ENCODE measurements at places on chromosomes 3 and 15.
A peak's percentile ranks its signal among the peaks of the same experiment; 100 is the strongest.

GRCh38 chr3:59411186-59411585 is 361.4 kb upstream of the CFAP20DC start:
- no peak for DNase-seq

GRCh38 chr3:186940967-186941366 is 10.6 kb downstream of the ST6GAL1 start:
- DNase-seq, result no peak

DNA sequence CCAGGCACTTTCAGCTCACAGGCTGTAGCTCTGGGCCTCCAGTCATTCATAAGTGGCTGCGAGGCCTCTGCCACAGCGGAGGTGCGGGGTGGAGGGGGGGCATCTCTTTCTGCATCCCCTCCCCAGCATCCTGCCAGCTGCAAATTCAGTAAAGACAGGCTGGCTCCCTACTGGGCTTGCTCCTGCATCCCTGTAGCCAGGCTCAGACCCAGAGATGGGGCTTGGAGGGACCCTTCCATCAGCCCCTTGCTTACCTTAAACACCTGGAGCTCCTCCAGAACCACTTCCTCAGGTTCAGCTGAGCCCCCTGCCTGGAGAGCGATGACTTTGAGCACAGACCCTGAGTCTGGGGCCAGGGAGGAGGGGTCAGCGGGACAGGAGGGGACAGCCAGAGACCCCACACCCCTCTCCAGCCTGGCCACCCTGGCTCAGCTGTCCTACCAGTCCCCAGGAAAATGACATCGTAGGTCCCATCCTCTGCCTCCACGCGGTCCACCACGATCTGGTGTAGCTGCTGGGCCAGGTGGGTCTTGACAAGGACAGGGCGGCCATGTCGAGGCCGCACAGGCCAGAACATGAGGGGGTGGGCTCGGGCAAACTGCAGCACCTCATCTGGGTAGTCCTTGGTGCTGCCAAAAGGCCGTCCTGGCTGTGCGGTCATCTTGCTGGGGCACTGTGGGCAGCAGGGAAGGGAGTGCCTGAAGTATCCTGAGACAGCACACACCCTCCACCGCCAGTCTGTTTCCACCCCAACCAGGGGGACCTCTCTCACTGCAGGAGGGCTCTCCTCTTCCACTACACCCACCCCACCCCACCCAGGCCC is 5.3 kb downstream of the SEMA3G start:
- no peak for DNase-seq

GRCh38 chr15:60961541-60962485 is 267.3 kb downstream of the RORA start:
- DNase-seq, result no peak

DNA sequence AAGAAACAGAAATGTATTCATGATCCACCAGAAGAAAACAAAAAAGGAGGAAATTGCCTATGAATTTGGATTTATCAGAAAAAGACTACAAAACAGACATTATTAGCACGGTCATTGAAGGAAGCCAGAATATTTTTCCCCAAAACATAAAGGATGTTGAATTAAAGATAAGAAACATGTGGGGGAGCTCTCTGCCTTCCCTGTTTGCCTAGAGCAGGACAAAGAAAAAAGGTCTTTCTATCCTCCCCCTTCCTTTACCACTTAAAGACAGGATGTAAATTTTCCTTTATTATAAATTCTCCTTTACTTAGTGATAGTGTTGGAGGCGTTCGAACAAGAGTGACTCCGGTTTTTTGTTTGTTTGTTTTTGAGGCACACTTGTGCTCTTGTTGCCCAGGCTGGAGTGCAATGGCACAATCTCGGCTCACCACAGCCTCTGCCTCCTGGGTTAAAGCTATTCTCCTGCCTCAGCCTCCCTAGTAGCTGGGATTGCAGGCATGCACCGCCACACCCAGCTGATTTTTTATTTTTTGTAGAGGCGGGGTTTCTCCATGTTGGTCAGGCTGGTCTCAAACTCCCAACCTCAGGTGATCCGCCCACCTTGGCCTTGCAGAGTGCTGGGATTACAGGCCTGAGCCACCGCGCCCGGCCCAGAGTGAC is 14.9 kb upstream of the RPN1 start:
- DNase-seq, result no peak

- no peak for DNase-seq
Observed at GRCh38 chr15:80587816-80588456, 107.2 kb upstream of the ABHD17C start.

DNA sequence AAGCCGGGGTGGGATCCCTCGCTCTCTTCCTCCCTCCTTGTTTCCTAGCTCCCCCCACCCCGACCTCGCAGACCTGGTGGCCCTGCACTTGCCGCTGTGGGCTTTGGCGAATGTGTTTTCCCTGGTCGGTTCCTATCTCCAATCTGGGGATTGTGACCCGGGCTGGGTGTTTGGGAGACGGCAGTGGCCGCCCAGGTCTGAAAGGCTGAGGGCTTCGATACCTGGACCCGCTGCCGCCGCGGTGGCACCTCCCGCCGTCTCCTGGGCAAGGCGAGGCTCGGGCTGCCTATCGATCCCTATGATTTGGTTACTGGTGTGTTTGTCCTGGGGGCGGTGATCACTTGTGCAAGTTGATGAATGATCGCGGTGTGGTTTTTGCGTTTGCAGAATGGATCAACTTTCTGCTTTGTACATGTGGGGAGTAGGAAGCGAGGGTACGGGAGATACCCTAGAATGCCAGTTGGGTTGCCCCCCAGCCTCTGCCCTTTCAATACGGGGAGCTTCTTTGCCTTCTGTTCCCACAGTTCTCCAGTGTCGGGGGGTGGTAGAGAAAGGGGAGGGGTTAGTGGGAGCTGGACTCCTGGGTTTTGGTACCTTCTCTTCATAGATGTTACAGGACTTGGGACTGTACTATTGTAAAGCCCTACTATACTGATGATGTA is 3.0 kb downstream of the BBX start:
- no peak for DNase-seq

GRCh38 chr3:33768578-33769330 is 29.7 kb upstream of the PDCD6IP start:
- DNase-seq, result no peak

- DNase-seq, result no peak
Observed at GRCh38 chr3:98770261-98771039, 7.3 kb downstream of the ST3GAL6 start.

DNA sequence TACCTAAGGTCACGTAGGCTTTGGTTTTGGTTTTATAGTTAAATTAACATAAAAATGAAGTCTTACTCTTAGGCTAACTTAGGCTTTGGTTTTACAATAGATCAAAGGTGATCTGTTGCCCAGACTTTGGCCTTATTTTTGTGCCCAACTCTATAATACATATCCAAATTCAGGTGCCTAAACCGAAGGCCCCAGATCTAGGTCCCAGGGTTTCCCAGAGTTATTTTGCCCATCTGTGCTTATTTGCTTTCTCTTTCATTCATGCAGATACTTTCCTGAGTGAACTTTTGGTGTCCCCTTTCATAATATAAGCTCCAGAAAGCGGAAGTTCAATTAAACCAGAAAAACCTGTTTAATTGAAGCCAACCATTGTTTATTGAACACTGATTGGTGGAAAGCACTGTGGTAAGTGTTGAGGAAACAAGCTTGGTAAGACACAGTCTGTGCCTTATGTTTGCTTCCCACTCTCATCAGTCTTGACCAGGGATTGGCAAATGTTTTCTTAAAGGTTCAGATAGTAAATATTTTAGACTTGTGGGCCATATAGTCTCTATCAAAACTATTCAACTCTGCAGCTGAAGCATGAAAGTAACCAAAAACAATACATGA is 209.7 kb downstream of the WDR72 start:
- no peak for DNase-seq

DNA sequence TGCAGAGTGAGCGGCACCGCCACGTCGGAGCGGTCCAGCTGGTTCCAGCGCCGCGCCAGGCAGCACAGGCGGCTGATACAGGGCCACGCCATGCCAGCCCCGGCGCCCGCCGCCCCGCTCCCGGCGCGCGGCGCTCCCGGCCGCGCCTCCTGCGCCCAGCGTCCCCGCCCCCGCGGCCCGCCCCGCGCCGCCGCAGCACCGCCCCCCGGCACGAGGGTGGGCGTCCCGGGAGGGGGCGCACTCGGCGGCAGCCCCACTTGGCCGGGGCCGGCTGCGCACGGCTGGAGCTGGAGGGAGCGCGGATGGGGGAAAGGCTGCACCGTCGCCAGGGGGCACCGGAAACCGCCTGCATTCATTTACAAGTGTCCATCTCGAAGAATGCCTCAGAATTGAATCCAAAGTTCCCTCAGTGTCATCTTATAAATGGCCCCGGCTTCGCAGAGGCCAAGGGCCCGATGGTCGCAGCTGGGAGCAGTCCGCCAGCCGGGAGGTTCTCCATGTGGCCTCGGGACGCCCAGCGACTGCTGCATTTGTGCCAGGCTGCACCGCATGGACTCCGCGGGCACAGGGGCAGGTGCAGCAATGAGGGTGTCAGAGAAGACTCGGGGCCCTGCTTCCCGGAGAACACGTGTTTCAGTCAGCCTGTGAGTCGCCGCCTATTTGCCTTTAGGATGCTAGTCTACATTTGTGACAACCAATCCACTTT is at the start of gene MAP6D1:
Gene MAP6D1, minus strand, starts transcription at position 122 of the 706 bp plus-strand sequence. Its CDS starts 30 bp downstream, at position 92.
- DNase-seq, result peak; percentile 33

- peak; percentile 63 for DNase-seq
Observed at GRCh38 chr15:78034495-78035191, 42.9 kb downstream of the TBC1D2B start.

DNA sequence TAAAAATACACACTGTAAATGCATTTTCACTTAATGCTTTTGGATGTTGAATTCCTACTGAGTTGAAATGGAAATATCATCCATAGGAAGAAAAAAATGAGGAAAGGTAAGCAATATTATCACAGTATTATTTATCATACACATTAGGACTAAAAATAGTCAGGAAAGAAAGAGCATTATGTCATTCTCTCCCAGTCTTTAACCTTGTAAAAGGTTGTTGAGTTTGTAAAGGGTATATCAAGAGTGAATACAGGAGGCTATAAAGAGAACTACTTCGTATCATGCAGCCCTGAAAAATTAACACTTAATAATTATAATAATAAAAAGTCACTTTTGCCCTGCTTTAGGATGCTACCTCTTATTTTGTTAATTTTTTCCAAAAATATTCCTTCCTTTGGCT is 395.8 kb downstream of the FOXP1 start:
- no peak for DNase-seq

DNA sequence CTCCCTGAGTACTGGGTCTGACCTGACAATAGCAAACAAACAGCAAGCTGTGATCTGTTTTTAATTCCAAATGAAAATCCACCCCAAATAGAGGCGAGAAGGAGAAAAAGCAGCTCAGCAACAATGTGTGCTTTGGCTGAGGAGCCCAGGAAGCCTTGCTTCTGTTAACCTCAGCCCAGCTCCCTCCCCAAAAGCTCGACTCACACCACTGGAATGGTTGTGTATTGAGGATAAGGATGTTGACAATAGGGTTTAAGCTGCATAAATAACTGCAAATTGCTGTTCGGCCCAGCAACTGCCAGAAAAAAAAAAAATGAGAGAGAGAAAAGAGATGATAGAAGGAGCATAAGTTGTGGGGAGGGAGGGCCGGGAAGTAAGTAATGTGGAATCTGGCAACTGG is 104.0 kb upstream of the TBC1D5 start:
- no peak for DNase-seq

GRCh38 chr15:93477188-93477587 is 388.2 kb upstream of the RGMA start:
- no peak for DNase-seq

DNA sequence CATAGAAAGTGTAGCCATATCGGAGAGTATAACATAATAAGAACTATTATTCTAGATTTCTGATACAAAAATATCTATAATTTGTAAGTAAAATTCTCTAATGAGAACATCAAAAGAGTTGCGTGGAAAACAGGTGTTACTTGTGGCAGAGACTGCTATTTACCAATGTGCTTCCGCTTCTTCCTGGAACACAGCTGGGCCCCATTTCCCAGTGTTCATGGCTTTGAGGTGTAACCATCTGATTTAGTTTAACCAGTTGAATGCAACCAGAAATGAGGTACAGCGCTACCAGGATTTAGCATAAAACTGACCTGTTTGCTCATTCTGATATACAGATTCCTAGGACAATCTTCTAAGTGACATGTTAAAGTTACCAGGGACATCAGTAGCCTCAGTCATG is 1055.2 kb downstream of the IGSF11 start:
- no peak for DNase-seq

- DNase-seq, result no peak
Observed at GRCh38 chr15:33871980-33872379, 96.3 kb upstream of the CHRM5 start.

DNA sequence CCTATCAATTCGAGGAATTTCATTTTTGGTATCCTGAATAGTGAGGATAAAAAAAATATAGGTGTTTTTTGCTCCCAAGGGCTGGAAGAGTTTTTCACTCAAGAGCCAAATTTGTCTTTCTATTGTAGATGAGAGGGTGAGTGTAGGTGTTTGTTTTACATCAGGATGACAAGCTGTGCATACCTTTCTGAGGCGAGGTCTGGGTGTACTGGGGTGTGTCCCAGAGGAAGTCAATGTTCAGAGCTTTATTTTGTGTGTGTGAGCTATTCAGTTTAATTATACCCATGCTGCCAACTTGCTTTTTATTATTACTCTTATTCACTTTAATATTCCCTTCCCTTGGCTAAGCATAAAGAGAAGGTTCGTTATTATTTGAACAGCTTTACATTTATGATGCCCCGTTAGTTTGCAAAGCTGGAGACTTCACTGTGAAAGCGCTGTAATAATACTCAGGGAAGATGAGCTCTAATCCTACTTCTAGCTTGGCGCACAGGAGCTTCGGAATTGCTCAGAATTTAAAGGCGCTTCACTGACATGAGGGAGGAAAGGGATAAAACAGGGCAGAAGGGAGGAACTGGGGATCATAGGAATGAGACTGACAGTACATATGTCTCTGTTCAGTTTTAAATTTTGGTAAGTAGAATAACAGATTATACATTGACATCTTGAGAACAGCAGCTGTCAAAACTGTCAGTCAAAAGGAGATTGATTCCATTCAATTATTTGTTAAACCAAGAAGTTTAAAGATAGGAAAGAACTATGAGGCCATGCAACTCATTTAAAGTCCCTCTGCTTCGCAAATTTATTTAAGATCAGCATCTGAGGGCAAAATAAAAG is 117.7 kb upstream of the TP63 start:
- no peak for DNase-seq

All from stimulated activated CD8-positive, alpha-beta memory T cell treated with anti-CD3 and anti-CD28 coated beads, Interleukin-2, amount 100 ng/mL, for 1 hour (primary cell).